ENCODE measurements at places on chromosomes 1 and 21.

GRCh38 chr1:178634445-178634844, 90.6 kb upstream of the RALGPS2 start:
- DNase-seq = no peak

- no peak for DNase-seq
Observed at GRCh38 chr1:77873461-77873860, 15.0 kb upstream of the NEXN start.

DNA sequence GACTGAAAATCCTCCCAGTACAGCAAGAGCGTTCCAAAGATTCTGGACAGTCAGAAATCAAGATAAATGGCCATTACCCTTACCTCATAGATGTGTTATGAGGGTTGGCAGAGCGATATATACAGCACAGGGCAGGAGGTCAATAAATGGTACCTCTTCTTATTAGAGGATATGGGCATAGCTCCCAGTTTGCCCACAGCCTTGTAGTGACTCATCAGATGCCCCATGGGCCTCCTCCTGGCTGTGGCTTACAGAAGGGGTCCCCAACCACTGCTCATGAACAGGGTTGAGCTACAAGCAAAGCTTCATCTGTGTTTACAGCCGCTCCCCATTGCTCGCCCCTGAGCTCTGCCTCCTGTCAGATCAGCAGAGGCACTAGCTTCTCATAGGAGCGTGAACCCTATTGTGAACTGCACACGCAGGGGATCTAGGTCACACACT, 7.3 kb upstream of the IFNGR2 start:
- no peak for DNase-seq

DNA sequence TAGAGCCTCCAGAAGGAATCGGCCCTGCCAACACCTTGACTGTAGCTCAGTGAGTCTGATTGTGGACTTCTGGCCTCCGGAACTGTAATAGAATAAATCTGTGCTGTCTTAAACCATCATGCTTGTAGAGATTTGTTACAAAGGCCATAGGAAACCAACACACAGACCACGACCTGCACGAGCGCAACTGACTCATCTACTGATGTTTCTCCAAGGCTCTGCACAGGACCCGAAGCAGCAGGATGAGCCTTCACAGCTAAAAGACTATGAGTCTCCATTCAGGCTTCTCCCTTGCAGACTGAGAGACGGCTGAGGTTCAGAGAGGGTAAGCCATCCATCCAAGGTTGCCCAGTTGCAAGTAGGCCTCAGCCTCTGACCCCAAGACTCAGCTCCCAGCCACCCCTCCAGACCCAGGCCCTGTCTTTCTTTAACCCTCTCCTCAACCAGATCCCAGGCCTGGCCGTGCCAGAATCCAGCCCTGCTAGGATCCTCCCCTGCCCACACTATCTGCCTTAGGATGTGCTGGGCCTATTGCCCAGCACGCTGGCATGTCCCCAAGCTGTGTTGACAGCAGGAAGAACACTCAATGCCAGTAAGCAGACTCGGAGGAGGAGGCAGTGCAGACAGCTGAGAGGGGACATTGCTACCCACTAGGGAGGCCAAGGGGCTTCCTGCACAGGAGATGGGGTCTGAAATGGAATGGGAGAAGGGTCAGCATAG, 109.0 kb downstream of the HMGB4 start:
- DNase-seq = no peak

All from DMS 273 treated with DMSO at 0.1 percent for 48 hours (cell line).